Smooth muscle cell of bladder (primary cell): ENCODE measurements at places on chromosomes 11 and 22. TPM values are rescaled to one million over a fixed set of nuclear protein-coding genes. Genes with fewer than 3 reads are reported as not detected.

The ALDH3B1 gene
- 24.9 and 28.6 TPM in 2 replicates for total RNA-seq

The SLC29A2 gene
- 0.09 and 0.14 TPM in 2 replicates for total RNA-seq

The C11orf97 gene
- total RNA-seq = not detected in 2 replicates

The ACRV1 gene
- not detected in 2 replicates for total RNA-seq

The MN1 gene
- total RNA-seq = 0.85 and 2.4 TPM in 2 replicates

The PAMR1 gene
- 499 and 594 TPM in 2 replicates for total RNA-seq

The RANBP1 gene
- total RNA-seq = 115 and 124 TPM in 2 replicates

The TPH1 gene
- 0.09 and 0.14 TPM in 2 replicates for total RNA-seq

The NAALADL1 gene
- total RNA-seq = 23.9 and 27.7 TPM in 2 replicates

The BRMS1 gene
- 49.1 and 54.2 TPM in 2 replicates for total RNA-seq

The LAYN gene
- total RNA-seq = 38.3 and 60.4 TPM in 2 replicates

The OR51B4 gene
- not detected in 2 replicates for total RNA-seq

The HOATZ gene
- not detected in 2 replicates for total RNA-seq

The OR4D5 gene
- under 0.01 TPM in 1 of 2 replicates, not detected in the other for total RNA-seq

The PGR gene
- under 0.01 TPM in 2 replicates for total RNA-seq
